ENCODE measurements at places on chromosomes 5 and 9.

DNA sequence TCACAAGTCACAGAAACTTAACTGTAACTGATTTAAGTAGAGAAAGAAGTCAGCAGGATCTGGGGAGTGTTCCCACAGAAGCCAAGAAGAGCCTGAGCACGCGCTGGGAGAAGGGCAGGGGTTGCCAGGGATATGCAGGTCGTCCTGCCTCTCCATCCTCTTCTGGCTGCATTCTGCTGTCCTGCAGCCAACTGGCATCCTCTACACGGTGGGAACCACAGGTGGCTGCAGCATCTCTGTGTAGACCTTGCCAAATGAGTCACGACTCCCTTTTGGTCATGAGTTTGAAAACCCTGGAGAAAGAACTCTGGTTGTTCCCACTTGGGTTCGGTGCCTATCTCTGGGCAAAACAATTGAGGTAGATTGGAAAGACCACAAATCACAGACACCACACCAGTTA is 38.4 kb upstream of the PCA3 start:
- DNase-seq, result no peak

DNA sequence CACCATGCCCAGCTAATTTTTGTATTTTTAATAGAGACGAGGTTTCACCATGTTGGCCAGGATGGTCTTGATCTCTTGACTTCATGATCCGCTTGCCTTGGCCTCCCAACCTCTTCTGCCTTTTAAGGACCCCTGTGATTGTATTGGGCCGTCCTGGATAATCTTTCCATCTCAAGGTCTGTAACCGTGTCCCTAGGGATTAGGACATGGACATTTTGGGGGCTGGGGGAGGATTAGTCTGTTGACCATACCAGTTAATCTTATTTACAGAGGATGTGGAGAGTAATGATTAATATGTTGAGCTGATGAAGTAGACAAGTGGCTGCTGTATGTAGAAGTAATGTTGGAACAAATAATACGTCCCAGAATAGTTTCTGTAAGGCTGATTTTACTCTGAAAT is 23.1 kb downstream of the LNPEP start:
- DNase-seq, result no peak

GRCh38 chr5:172064358-172064757 is 57.9 kb upstream of the FBXW11 start:
- DNase-seq, result no peak

- peak; percentile 98 for DNase-seq
Observed at GRCh38 chr5:172795318-172795977, 24.5 kb upstream of the DUSP1 start.

GRCh38 chr5:115588640-115589039 is 13.6 kb downstream of the TICAM2 start:
- no peak for DNase-seq

- no peak for DNase-seq
Observed at GRCh38 chr9:93645921-93646639, 69.7 kb downstream of the PHF2 start.

GRCh38 chr9:24614070-24614469 is 68.4 kb upstream of the IZUMO3 start:
- DNase-seq, result no peak

- DNase-seq, result peak; percentile 81
Observed at GRCh38 chr5:114192108-114192507, 169.8 kb upstream of the KCNN2 start.

DNA sequence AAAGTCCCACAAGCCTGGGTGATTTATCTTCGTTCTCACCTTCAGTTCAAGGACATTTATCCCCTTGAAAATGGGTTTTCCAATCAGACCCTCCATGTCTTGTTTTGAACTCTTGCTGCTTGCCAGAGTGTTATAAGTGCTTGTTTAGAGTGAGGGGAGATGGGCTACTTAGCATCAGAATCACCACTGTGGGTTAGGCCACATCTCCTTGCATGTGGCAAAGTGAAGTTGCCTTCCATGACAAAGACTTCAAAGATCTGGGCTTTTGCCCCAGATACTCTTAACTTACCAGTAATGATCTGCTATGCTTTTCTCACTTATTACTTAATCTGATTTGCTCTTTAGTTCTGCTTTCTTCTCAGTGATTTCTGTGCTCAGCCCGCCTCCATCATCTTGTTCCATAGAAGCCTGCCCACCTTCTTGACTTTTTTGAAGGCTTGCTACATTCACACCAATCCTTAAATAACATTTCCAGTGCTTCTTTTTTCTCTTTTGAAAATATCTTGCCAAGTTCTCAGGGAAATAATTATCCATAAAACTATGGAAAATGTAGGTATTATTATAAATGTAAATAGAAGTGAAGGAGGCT is 39.0 kb downstream of the GPR21 start:
- DNase-seq, result no peak
